AG10803 (cell line): ENCODE measurements at places on chromosomes 16 and 17.

DNA sequence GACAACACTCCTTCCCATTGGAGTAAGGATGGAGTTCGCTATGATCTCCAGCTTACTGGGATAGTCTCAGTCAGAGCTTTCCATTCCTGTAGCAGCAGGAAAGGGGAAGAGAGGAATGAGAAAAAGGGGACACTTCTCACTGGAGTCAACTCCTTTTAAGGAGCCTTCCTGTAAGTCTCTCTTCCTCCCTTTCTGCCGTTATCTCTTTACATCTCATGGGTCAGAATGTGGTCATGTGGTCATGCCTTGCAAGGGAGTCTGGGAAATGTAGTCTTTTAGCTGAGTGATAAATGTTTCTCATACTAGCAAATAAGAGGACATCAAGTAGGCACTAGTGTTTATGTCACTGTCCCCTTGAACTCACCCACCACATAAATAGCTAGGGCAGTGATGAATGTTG lies 227.3 kb downstream of the HAPSTR1 start:
- DNase-seq = no peak

DNA sequence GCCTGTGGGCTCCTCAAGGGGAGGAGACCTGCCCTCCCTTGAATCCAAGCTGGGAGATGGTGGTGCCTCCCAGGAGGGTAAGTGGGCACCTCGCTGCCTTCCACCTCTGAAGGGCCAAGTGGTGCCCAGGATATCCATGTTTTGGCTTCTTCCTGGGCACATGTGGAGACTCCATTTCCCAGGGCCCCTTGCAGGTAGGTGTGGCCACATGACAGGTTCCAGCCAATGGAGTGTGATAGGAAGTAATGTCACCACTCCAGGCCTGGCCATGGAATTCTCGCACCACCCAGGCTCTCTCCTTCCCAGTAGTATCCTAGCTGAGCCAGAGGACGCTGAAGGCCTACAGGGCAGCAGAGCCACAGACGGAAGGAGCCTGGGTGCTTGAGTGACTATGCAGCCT lies 17.6 kb upstream of the PEMT start:
- no peak for DNase-seq

DNA sequence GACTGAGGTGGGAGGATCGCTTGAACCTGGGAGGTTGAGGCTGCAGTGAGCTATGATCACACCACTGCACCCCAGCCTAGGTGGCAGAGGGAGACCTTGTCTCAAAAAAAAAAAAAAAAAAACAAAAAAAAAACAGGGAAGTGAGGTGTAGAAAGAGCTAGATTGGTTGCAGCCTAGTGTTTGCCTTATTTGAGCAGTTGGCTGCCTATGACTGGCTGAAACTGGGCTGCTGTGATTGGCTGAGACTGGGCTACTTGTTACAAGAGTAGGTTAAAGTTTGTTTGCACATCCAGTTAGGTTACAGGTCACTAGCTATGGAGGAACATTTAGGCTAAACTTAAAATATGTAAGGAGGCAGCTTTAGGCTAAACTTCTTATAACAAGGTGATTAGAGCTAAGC lies 5.7 kb downstream of the DHRS7B start:
- peak; percentile 12 for DNase-seq

DNA sequence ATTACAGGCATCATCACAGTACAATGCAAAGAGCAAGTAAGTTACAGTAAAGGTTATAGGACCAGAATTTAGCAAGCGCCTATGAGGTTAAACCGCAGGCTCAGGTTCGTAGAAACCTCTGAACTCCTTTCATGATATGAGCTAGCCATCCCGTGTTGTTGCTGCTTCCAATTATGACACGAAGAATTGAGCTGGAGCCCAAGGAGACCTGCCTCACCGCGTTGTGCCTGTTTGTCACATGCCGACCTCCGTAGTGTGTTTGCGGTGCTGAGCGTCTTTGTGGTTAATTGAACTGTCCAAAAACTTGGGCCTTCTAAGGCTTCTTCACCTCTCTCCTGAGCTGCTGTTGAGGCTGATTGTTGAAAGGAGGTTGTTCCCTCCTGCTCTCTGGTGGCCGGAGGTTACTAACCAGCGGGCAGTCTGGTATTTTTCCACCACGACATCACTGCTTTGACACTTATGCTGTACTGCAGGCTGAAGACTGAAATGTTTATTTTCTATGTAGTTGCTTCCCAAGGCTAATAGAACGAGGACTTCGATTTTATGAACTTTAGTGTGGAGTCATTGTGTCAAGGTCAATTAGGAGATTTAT lies 67.5 kb downstream of the SEC14L1 start:
- peak; percentile 66 for DNase-seq

GRCh38 chr16:57689762-57690558 lies 4.6 kb upstream of the DRC7 start:
- no peak for DNase-seq

GRCh38 chr17:66114609-66115008 lies 77.3 kb downstream of the CEP112 start:
- no peak for DNase-seq

GRCh38 chr16:476039-476438 lies 50.6 kb downstream of the RAB11FIP3 start:
- no peak for DNase-seq

DNA sequence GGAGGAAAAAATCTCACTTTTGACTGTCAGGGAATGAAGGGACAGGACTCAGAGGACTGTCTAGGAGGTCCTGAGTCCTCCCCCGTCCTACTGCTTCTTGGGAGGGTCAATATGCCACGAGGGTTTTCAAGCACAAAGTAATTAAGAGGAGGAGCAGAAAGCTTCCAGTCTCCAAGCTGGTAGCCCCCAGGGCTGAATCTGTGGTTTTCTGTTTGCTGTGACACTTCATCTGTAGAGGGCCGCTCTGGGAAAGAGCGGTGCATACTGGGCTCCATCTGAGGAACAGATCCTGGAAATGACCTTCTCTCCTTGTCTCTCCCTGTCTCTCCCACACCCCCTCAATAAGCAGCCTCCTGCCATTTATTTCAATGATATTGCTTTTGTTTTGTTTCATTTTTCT lies 180.1 kb upstream of the SDK2 start:
- no peak for DNase-seq

DNA sequence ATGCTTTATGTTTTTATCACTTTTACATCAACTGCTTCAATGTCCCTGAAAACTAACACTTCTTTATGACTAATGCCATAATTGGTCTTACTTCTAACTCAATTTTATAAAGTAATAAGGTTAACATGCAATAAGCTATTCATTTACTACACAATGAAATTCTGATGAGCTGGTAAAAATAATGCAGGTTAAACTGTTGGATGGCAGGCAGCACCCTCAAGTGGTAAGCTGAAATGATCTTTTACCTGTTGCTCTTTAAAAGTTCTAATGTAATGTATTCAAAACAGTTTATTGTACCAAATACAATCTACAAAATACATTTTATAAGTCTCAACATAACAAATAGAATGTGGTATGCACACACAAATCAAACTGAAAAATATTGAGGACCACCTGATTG lies 1280.3 kb downstream of the CDH8 start:
- DNase-seq = peak; percentile 5

DNA sequence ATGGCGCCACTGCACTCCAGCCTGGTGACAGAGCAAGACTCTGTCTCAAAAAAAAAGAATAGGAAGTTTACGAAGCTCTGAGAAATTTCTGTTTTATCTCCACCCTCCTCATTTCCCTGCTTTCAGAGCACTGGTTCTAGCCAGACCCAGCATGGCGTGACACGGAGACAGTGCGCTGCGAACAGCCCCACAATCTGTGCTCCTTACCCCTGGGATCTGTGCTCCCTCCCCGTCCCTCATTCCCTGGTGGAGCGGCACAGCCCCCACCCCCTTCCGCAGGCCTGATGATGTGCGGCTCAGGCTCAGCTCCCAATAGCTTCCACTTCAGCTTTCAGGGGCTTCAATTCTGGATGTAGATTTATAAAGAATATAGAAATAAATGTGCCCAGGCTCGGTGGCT lies 56.1 kb upstream of the ENDOV start:
- DNase-seq = no peak

DNA sequence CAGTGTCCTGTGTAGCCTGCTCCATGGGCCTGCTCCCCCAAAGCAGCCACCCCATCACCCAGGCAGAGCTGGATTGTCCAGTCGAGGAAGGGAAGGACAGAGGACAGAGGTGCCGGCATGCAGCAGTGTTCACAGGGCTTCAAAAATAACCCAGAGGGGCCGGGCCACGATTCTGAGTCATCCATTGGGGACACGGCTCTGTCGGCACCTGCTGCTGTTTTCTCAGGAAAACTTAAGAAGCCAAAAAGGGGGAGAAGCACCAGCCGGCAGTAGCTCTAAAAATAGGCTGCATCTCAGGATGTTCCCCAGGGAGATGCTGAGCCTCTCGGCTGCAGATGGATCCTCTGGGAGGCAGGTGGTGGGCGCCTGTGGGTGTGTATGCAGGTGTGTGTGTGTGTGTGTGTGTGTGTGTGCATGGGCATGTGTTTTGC lies 1.6 kb downstream of the CA7 start:
- no peak for DNase-seq

DNA sequence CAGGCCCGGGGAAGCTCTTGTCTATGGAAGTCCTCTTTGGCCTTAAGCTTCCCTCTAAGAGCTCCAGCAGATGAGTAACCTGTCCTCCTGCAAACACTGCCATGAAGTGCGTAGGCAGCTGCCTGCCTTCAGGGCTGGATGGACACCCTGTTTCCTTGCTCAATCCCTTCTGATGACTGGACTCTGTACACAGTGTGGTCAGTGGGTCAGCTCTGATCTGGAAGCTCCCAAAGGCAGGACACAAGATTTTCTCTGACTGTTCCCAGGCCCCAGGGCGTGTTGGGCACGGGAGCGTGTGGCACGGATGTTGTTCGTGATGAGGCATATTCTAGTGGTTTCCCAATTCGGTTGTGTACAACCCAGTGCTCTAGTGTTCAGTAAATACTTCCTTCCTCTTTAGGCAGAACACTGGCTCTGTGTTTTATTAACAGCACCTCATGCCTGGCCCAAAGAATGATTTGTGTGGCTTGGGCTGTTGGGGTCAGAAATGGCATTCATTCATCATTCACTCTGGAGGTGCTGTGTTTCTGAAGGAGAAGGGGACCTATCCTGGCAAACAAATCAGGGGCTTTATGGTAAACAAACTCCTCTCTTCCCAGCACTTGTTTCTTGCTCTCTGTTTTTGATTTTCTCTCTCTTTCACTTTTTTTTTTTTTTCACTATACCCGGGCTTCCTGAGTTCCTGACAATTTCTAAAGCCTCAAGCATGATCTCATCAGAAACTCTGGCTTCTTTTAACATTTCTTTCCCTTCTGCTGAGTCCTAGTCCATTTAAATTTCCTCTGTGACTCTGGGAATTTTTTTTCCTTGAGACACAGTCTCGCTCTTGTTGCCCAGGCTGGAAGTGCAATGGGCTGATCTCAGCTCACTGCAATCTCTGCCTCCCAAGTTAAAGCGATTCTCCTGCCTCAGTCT lies 12.0 kb upstream of the RNF157 start:
- DNase-seq = peak; percentile 90

DNA sequence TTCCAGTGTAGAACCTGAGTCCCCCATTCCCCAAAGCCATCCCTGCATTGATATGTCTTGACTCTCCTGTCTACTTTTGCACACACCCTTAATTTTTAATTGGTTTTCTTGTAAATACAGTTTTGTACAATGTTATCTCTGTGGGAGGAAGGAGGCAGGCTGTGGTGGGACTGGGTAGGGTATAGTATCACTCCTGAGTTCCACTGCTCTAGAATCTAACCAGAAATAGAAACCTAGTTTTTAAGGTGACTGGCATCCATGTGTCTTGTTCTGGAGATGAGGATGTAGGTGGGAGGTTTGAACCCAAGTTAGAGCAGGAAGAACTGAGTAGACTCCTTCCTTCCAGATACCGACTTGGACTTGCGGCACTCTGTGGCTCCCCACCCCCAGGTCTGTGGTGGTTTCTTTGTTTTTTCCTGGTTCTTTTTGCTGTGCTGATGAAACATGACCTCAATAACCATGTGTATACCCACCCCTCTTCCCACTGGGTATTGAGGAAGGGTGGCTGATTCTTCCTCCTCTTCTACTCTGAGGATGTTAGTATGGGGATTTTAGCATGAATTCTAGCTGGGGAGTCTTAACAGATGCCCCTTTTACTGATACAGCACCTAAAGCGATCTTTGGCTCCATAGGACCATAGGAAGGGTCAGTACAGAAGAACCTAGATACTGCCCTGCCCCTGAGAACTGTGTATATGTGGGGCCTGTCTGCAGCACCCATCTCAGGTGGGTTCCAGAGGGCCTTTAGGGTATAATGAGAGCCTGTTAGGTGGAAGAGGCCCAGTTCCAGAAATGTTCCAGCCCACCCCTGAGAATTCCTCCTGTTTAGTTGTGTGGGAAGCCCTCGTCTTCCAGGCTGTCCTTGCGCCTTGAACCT lies 48.7 kb downstream of the SF3B3 start:
- DNase-seq = no peak

DNA sequence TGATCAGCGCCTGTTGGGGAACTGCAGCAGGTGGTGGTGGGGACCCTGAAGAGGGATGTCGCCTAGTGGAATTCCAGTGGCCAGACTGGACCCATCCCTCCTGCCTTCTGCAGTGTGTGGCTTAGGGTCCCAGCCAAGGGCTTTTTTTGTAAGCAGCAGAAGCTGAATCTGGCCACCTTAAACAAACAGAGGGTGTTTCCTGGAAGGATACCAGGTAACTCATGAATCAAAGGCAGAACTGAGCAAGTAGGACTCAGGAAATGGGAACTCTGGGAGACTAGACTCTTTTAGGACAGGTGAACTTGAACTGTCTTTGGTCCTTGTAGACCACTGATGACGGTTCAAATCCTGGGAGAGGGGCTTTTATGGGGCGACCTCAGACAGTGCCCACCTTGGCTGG lies 124.0 kb downstream of the ABCC6 start:
- DNase-seq = no peak

GRCh38 chr17:31274252-31274651 lies 22.8 kb downstream of the OMG start:
- peak; percentile 88 for DNase-seq

GRCh38 chr17:42562388-42563142 lies 617 bp downstream of the COASY start:
- DNase-seq = peak; percentile 25

GRCh38 chr17:77027271-77027889 lies 113.4 kb upstream of the SEC14L1 start:
- no peak for DNase-seq

- no peak for DNase-seq
These were observed 8.8 kb downstream of the BPTF start for GRCh38 chr17:67833946-67834631.

- DNase-seq = no peak
These were observed 3.3 kb downstream of the FOXF1 start for GRCh38 chr16:86513471-86514277.

DNA sequence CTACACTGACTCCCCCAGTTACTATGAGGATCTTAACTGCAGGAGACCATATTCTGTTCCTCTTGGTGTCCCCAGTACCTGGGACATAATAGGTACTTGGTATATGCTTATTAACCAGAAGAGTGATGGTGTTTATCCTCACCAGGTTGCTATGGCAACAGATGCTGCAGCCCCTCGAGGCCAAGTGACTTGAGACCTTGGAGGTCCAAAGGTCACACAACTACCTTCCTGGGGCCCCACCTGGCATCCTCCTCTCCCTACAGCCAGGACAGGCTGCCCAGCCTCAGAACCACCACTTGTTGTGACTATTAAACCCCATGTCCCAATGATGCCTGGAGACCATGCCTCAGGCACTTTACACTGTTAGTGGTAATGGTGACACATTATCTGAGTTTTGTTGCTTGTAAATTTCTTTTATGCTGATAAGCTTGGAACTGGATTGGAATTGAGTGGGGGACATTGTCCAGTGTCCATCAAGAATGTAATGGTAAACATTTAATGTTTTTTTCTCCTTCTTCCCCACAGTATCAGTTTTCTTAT lies 189.4 kb downstream of the CCDC182 start:
- DNase-seq = no peak
